ENCODE measurements at places on chromosomes 1 and 21. TPM values are rescaled to one million over a fixed set of nuclear protein-coding genes. Genes with fewer than 3 reads are reported as not detected.

DNA sequence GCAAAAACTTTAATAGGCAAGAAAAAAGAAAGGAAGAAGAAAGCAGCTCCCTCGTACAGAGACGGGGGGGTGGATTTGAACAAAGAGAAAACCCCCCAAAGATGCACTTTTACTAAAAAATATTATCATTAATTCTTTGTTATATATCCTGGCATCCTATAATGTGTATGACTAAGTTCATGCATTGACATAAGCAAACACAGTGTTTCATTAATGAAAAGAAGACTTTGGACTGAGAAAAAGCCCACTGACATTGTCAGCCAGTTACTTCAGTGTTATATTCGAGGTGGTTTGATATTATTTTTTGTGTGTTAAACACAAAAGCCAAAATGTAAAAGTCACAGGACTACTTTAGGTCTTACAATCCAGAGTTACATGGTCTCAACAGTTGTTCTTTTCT is 110.1 kb upstream of the DPYD start:
- peak overlapping the region; percentile 76 for H3K27ac ChIP-seq
- H3K27me3 ChIP-seq = no peaks in the 10 kb centered on the region
- no peaks in the 10 kb centered on the region for H3K36me3 ChIP-seq
- peaks cover 22% of the 10 kb centered on the region for H3K4me1 ChIP-seq
- DNase-seq = no peak
- peak overlapping the region; percentile 3 for H3K4me3 ChIP-seq

GRCh38 chr1:169574336-169574735 is 11.9 kb downstream of the F5 start:
- H3K27ac ChIP-seq = no peak overlapping the region
- no peaks in the 10 kb centered on the region for H3K36me3 ChIP-seq
- H3K27me3 ChIP-seq = no peaks in the 10 kb centered on the region

DNA sequence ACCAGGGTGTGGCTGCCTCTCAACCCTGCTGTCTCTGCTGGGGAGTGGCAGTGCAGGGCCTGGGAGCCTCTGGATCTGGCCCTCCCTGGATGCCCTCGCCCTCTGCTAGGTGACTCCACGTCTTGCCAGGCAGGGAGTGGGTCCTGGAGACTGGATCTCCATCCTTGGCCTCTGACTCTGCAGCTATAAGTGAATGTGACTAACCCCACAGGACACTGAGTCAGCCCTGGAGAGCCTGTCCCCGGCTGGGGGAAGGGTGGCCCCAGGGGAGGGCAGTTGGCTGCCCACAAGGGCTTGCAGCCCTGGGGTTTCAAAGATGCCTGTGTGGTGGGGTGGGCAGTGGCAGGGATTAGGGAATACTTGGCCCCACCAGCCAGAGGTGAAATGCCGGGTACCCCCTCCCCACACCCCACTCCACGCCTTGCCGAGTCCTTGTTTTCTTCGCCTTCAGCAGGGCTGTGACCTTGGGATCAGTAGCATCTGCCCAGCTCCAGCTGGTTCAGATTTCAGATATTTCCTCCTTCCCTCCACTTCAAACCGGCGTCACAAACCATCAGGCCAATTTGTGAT is 1.9 kb upstream of the MYBPH start:
- no peak overlapping the region for H3K27ac ChIP-seq
- no peaks in the 10 kb centered on the region for H3K27me3 ChIP-seq
- no peak for DNase-seq

KRTAP7-1 gene
- not detected for polyA plus RNA-seq

- no peaks in the 10 kb centered on the region for H3K4me1 ChIP-seq
- no peak overlapping the region for H3K27ac ChIP-seq
- H3K36me3 ChIP-seq = no peaks in the 10 kb centered on the region
- H3K4me3 ChIP-seq = no peak overlapping the region
- H3K27me3 ChIP-seq = no peaks in the 10 kb centered on the region
Measured at GRCh38 chr1:5297180-5297885, 642.9 kb downstream of the AJAP1 start.

C4BPB gene
- polyA plus RNA-seq = not detected

GRCh38 chr1:43184388-43184787 is 12.3 kb downstream of the CFAP57 start:
- H3K36me3 ChIP-seq = no peaks in the 10 kb centered on the region
- no peak for DNase-seq
- H3K4me1 ChIP-seq = no peaks in the 10 kb centered on the region
- no peak overlapping the region for H3K4me3 ChIP-seq
- no peak overlapping the region for H3K27ac ChIP-seq

GRCh38 chr1:169148472-169149252 is 42.2 kb downstream of the ATP1B1 start:
- no peak overlapping the region for H3K27ac ChIP-seq
- no peak for DNase-seq
- H3K4me1 ChIP-seq = no peaks in the 10 kb centered on the region
- no peaks in the 10 kb centered on the region for H3K36me3 ChIP-seq
- no peaks in the 10 kb centered on the region for H3K27me3 ChIP-seq

DNA sequence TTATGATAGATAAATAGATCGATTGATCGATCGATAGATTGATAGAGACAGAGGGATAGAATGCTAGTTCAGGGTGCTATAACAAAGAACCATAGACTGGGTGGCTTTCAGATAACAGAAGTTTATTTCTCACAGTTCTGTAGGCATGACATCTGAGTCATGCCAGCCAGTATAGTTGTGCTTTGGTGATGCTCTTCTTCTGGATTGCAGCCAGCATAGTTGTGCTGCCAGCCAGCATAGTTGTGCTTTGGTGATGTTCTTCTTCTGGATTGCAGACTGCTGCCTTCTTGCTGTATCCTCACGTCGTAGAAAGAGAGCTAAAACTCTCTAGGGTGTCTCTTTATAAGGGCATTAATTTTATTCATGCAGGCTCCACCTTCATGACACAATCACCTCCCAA is 860.8 kb downstream of the BRINP3 start:
- H3K27ac ChIP-seq = no peak overlapping the region
- H3K4me1 ChIP-seq = peaks cover 7% of the 10 kb centered on the region
- no peaks in the 10 kb centered on the region for H3K36me3 ChIP-seq
- no peak overlapping the region for H3K4me3 ChIP-seq
- no peaks in the 10 kb centered on the region for H3K27me3 ChIP-seq

- peak overlapping the region; percentile 95 for H3K4me3 ChIP-seq
- peaks cover 1% of the 10 kb centered on the region for H3K27me3 ChIP-seq
- no peaks in the 10 kb centered on the region for H3K36me3 ChIP-seq
- H3K27ac ChIP-seq = peak overlapping the region; percentile 100
Measured at GRCh38 chr1:161398900-161399256, 31.2 kb upstream of the CFAP126 start.

DPT gene
- polyA plus RNA-seq = not detected

AMY1C gene
- not detected for polyA plus RNA-seq

- peaks cover 27% of the 10 kb centered on the region for H3K4me1 ChIP-seq
- peak overlapping the region; percentile 66 for H3K27ac ChIP-seq
- no peaks in the 10 kb centered on the region for H3K27me3 ChIP-seq
- peak; percentile 74 for DNase-seq
Measured at GRCh38 chr1:27574871-27575831, 28.8 kb downstream of the AHDC1 start.

GRCh38 chr1:53766831-53767405 is 28.0 kb upstream of the GLIS1 start:
- DNase-seq = peak; percentile 69
- H3K4me3 ChIP-seq = peak overlapping the region; percentile 40
- H3K36me3 ChIP-seq = no peaks in the 10 kb centered on the region
- peaks cover 28% of the 10 kb centered on the region for H3K4me1 ChIP-seq
- peak overlapping the region; percentile 77 for H3K27ac ChIP-seq

ARHGAP30 gene
- not detected for polyA plus RNA-seq

- H3K27ac ChIP-seq = no peak overlapping the region
- H3K36me3 ChIP-seq = no peaks in the 10 kb centered on the region
- no peak overlapping the region for H3K4me3 ChIP-seq
Measured at GRCh38 chr1:60866226-60866900, 216.0 kb upstream of the NFIA start.

DNA sequence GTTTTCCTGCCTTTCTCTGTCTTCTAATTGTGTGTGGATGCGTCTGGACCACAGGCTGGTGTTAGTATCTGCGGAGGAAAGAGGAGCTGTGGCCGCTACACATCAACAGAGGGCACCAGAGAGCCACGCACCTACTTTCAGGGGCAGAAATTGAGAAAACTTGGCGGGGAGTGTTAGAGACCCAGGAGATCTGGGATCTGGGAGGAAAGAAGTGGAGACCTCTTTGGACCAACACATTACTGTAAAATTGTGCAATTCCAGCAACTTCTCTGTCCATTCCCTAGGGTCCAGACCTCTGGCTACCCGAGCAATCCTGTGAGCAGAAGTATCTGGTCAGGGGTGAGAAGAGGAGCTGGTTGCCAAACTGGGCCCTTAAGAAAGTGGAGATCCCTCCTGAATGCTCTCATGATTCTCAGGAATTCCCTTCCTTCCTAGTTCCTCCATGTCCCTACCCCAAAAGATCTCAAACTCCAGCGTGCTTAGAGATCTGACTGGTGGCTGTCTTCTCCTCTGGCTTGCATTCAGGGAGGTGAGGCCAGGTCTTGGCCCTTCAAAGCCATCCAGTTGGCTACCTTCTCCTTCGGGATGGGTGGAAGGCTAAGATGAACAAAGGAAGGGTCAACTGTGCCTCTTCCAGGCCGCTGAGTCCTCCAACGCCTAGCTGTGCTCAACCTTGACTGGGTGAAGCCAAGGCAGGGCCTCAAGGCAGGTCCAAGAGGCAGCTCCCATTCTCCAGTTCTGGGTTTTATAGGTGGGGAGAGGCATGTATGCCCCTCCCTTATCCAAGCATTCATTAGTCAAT is 1.2 kb upstream of the KIRREL1 start:
- DNase-seq = peak; percentile 73
- peaks cover 21% of the 10 kb centered on the region for H3K27me3 ChIP-seq
- peaks cover 19% of the 10 kb centered on the region for H3K4me1 ChIP-seq
- no peak overlapping the region for H3K27ac ChIP-seq
- no peaks in the 10 kb centered on the region for H3K36me3 ChIP-seq

DNA sequence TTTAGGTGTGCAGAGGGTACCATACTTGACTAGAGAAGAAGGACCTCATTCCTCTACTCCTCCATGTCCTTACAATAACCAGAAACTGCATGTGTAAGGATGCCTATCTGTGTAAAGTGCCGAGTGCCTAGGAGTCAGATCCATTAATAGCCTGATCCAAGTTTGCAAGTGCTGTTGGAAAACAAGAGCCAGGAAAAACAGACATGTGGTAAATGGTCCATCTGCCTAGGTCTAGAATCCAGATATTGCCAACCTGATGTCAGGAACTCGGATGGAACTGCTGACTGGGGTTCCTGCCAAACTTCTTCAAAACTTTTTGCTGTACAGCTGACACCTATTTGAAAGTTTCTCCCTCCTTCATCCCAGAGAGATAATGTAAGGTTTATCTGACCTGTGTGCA is 239.4 kb upstream of the CAMK1G start:
- no peak overlapping the region for H3K27ac ChIP-seq
- DNase-seq = no peak
- H3K4me3 ChIP-seq = no peak overlapping the region
- no peaks in the 10 kb centered on the region for H3K4me1 ChIP-seq

PALMD gene
- 52.6 TPM for polyA plus RNA-seq

GRCh38 chr1:96259399-96259798 is 462.2 kb upstream of the PTBP2 start:
- H3K27ac ChIP-seq = no peak overlapping the region
- no peak for DNase-seq
- H3K4me1 ChIP-seq = no peaks in the 10 kb centered on the region
- peaks cover 2% of the 10 kb centered on the region for H3K27me3 ChIP-seq

DNA sequence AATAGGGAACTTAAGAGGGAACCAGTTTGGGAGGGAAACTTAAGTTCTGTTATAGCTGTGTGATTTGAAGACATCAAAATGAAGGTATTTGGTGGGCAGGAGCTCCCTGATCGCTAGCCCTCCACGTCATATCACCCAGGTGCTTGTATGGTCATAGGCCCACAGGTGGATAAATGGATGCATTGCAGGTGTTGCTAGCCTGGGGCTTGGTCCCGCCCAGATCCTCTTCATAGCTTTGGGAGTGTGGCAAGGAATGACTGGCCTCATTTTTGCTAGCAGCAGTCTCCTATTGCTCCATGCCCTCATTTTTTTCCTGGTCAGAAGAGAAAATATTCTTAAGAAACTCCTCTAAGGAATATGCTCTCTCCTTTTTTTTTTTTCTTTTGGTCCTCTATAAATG is 11.3 kb downstream of the GNPAT start:
- H3K36me3 ChIP-seq = no peaks in the 10 kb centered on the region
- no peaks in the 10 kb centered on the region for H3K4me1 ChIP-seq
- no peak overlapping the region for H3K27ac ChIP-seq
- DNase-seq = no peak
- H3K4me3 ChIP-seq = no peak overlapping the region
- no peaks in the 10 kb centered on the region for H3K27me3 ChIP-seq

GRCh38 chr1:66078412-66078811 is 285.7 kb downstream of the PDE4B start:
- DNase-seq = no peak
- no peaks in the 10 kb centered on the region for H3K36me3 ChIP-seq
- no peak overlapping the region for H3K27ac ChIP-seq
- no peaks in the 10 kb centered on the region for H3K27me3 ChIP-seq
- H3K4me3 ChIP-seq = no peak overlapping the region

GRCh38 chr1:166813508-166814223 is 25.6 kb upstream of the POGK start:
- H3K4me3 ChIP-seq = no peak overlapping the region
- no peaks in the 10 kb centered on the region for H3K4me1 ChIP-seq
- DNase-seq = no peak
- H3K27me3 ChIP-seq = no peaks in the 10 kb centered on the region
- H3K27ac ChIP-seq = no peak overlapping the region
- no peaks in the 10 kb centered on the region for H3K36me3 ChIP-seq

DNA sequence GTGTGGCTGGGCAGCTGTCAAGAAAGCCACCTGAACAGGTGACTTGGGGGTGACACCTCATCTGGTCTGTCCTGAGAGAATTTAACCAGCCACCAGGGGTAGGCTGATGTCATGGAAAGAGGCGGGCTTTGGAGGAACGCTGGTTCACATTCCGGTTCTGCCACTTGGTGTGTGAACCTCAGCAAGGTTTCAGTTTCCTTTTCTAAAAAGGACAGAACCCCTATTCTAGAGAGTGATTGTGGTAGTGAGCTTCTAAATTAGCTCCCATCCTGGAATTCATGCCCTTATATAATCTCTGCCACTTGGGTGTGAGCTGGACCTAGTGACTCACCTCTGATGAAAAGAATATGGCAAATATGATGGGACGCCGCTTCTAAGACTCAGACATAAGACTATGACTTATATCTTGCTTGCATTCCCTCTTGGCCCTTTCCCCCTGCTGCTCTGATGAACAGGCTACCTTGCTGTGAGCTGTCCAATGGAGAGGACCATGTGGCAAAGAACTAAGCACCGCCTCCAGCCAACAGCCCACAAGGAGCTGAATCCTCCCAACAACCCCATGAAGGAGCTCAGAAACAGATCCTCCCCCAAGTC is 332.1 kb downstream of the RRAGC start:
- H3K27me3 ChIP-seq = no peaks in the 10 kb centered on the region
- no peak for DNase-seq
- no peaks in the 10 kb centered on the region for H3K4me1 ChIP-seq
- H3K27ac ChIP-seq = no peak overlapping the region
- no peak overlapping the region for H3K4me3 ChIP-seq
- H3K36me3 ChIP-seq = no peaks in the 10 kb centered on the region

C4BPA gene
- not detected for polyA plus RNA-seq

DNA sequence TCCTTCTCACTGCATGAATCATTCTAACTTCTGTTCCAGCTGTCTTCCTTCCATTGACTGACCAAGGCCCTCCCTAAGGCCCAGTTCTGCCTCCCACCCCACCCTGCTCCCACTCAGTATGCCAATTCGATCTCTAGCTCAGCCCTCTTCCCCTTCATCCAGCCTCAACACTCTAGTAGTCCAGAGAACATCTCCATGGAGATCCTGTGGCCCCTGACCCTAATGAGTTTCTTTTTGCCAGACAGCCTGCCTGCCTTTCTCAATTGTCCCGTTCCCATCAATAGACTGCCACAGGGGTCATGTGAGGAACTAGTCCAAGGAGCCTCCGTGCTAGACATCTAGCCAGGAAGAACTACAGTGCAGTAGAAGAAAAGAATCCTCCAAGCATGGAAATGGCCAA is 26.4 kb downstream of the RRAGC start:
- no peaks in the 10 kb centered on the region for H3K4me1 ChIP-seq
- H3K4me3 ChIP-seq = no peak overlapping the region
- DNase-seq = no peak
- no peaks in the 10 kb centered on the region for H3K36me3 ChIP-seq

All from endothelial cell of umbilical vein (primary cell).